K562 (cell line): ENCODE measurements at places on chromosomes 2 and 18. TPM values are rescaled to one million over a fixed set of nuclear protein-coding genes. Genes with fewer than 3 reads are reported as not detected.
A peak's percentile ranks its signal among the peaks of the same experiment; 100 is the strongest.

Gene NYAP2
- polyA plus RNA-seq: 0.03 and 0.08 TPM in 2 replicates

Gene CPO
- polyA plus RNA-seq: not detected in 2 replicates

DNA sequence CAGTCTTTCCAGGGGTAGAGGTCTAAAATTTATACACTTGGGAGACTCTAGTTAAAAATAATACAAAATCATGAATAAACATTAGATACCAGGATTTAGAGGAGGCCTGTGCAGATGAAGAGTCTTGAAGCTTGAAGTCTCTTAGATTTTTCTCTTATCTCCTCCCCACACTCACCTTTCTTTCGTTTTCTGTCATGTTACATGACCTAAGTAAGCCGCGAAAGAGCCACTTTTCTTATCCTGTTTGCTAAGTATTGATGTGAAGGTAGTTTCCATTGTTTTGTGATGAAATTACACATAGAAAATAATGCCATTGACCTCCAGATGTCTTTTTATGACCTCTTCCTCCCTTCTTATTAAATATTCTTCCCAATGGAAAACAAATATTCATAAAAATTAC, 367.8 kb downstream of the LRRTM1 start:
- no peaks in the 10 kb centered on the region for H3K36me3 ChIP-seq
- no peak overlapping the region for H3K4me3 ChIP-seq
- no peak overlapping the region for H3K27ac ChIP-seq

GRCh38 chr2:192741889-192742288, 547.2 kb upstream of the TMEFF2 start:
- H3K4me3 ChIP-seq: no peak overlapping the region
- H3K36me3 ChIP-seq: no peaks in the 10 kb centered on the region
- H3K27me3 ChIP-seq: no peaks in the 10 kb centered on the region
- H3K27ac ChIP-seq: no peak overlapping the region
- H3K4me1 ChIP-seq: no peaks in the 10 kb centered on the region
- no peak for DNase-seq

GRCh38 chr2:8045081-8045614, 636.7 kb upstream of the ID2 start:
- no peaks in the 10 kb centered on the region for H3K4me1 ChIP-seq
- H3K36me3 ChIP-seq: no peaks in the 10 kb centered on the region
- H3K4me3 ChIP-seq: no peak overlapping the region

- no peak overlapping the region for H3K4me3 ChIP-seq
- H3K27ac ChIP-seq: no peak overlapping the region
- DNase-seq: no peak
- H3K27me3 ChIP-seq: no peaks in the 10 kb centered on the region
- H3K4me1 ChIP-seq: peaks cover 22% of the 10 kb centered on the region; the same call in 2 of the 3 replicates
These were observed 28.5 kb upstream of the CEP68 start for GRCh38 chr2:65027616-65028244.

DNA sequence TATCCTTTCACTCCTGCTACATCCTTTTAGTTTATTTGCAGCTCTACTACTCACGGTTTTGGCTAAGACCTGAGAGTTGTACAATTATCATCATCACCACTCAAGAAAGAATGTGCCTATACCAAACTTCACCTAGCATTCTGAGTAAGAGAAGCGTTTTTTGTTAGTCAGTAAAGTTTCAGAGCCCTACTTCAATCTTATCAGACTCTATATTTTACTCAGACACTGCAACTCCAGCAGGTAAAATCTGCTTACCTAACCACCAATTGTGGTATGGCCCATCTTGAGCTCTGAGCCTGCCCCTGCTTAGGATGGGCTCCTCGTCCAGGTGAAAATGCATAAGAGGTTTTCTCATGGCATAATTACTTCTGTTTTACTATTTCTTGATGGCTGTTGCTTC, 37.1 kb downstream of the ICOS start:
- DNase-seq: no peak
- no peaks in the 10 kb centered on the region for H3K4me1 ChIP-seq
- no peaks in the 10 kb centered on the region for H3K36me3 ChIP-seq

- no peaks in the 10 kb centered on the region; the same call in 1 of the 2 replicates for H3K4me1 ChIP-seq
- H3K27me3 ChIP-seq: no peaks in the 10 kb centered on the region
- H3K27ac ChIP-seq: no peak overlapping the region
- no peak for DNase-seq
- peaks cover 10% of the 10 kb centered on the region; the same call in 2 of the 3 replicates for H3K36me3 ChIP-seq
These were observed 97.7 kb downstream of the PIGN start for GRCh38 chr18:62089174-62089573.

GRCh38 chr2:45834372-45834771, 182.9 kb downstream of the PRKCE start:
- H3K27me3 ChIP-seq: peaks cover 4% of the 10 kb centered on the region; the same call in 2 of the 3 replicates
- H3K27ac ChIP-seq: peak overlapping the region; percentile 10; the same call in 1 of the 3 replicates
- H3K36me3 ChIP-seq: no peaks in the 10 kb centered on the region
